ENCODE measurements at places on chromosomes 12 and 14.

DNA sequence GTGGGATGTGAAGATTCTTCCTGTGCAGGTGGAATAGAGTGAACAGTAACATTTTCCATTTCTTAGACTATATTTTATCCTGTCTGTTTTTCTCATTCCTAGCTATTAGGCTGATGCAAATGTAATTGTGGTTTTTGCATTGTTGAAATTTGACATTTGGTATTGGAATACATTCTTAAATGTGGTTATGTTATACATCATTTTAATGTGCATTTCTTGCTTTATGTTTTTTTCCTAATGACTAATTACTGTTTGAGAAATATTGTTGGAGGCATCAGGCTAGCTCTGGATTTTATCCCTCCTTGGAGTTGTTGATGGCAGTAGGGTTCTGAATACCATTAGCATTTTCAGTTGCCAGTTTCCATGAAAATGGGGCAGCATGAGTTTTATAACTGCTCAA is 75.9 kb upstream of the GNG2 start:
- DNase-seq = no peak

DNA sequence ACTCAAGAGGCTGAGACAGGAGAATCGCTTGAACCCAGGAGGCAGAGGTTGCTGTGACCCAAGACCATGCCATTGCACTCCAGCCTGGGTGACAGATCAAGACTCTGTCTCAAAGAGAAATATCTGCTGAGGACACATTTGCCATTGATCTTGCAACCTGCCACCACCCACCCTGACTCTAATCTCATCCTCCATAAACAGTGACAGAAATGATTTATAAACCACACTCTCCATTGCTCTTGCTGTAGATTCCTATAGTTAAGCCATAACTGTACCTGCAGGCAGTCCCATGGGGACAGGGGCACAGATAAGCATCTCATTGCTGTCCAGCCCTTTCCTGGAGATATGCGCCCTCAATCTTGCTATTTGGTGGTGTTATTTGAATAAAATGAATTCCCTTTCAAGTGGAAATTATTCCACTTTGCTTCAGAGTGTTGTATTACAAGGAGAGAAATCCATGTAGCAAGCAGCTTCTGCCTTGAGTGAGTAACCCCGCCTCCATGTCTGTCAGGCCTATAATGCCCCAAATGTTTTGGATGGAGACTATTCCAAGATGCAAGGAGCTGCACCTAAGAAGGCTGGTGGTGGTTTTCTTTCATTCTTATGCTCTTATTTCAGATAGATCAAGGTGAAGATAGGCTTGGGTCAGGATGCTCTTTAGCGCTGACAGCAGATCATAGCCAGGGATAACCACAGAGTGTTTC is 3.0 kb upstream of the ZDHHC22 start:
- DNase-seq = no peak

DNA sequence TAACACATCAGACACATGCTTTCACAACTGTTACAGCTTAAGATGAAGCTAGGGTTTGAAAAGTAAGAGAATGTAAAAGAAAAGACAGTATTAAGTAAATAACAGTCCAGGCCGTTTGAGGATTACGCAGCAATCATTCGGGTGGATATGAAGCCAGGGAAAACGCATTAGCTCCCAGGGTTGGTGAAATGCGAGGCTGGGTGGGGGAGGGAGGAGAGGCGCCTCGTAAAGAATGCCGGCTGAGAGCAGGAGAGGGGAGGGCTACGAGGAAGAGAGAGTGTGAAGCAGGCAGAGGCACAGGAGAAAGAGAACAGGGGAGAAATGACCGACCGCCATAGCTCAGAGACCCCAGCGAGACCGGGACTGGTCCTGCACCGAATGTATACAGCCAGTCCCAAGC is 73.0 kb downstream of the IQSEC3 start:
- DNase-seq = no peak

DNA sequence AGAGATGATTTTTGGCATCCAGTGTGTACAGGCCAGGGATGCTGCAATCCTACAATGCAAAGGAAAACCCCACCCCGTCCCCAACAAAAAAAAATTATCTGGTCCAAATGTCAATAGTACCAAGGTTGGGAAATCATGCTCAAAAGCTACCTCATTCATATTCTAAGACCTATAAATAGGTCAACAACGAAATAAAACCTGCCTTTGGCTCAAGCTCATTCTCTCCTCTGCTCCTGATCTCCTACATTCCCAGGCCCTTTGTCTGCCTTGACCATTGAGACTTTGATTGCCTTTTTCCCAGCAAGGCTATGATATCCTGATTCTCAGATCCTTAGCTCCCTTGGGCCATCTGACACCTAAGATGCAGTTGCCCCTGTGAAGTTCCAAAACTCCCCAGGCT is 30.0 kb downstream of the ANKS1B start:
- DNase-seq = no peak

DNA sequence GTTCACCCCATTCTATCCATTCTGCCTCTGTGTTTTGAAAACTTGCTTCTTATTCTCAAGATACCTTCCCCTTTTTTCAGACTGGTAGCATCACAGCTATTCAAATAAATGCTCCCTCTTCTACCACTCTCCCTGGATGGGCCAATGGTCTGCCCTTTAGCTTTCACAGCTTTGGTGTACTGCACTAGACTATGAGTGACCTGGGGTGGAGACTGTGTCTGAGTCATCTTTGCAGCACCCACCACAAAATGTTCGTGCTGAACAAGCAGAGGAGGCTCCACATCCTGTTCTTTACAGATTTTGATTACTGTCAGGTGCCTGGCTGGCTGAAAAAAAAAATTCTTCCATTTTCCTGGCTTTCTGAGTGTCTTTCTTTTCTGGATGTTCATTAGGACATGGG is 1104.1 kb upstream of the TMEM132C start:
- DNase-seq = no peak

- no peak for DNase-seq
Measured at GRCh38 chr14:105087963-105088811, 23.0 kb upstream of the GPR132 start.

DNA sequence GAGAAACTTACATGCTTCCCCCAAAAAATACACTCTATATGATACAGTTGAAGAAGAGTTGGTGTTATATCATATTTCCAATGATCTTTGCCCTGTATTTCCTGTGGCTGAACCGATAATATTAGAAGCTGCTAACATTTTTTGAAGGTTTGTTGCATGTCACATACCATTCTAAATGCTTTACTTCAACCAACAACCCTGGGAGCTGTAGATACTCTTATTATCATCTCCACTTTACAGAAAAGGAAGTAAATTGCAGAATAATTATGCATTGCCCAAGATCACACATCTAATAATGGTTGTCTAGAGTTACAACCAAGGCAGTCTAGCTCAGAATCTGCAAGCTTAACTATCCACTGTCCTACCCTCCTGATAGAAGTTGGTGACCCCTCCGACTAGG is 182.8 kb downstream of the NUAK1 start:
- DNase-seq = no peak

- DNase-seq = no peak
Measured at GRCh38 chr12:11658791-11659190, 9.3 kb downstream of the ETV6 start.

DNA sequence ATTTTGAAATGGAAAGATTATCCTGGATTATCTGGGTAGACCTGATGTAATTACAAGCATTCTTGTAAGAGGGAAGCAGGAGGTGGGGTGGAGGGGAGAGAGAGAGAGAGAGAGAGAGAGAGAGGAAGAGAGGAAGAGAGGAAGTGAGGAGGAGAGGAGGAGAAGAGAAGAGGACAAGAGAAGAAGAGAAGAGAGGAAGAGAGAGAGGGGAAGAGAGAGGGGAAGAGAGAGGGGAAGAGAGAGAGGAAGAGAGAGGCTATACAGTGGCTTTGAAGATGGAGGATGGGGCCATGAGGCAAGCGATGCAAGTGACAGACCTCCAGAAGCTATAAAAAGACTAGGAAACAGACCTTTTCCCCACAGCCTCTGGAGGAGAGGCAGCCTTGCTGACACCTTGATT is 13.7 kb upstream of the CHST11 start:
- DNase-seq = no peak

DNA sequence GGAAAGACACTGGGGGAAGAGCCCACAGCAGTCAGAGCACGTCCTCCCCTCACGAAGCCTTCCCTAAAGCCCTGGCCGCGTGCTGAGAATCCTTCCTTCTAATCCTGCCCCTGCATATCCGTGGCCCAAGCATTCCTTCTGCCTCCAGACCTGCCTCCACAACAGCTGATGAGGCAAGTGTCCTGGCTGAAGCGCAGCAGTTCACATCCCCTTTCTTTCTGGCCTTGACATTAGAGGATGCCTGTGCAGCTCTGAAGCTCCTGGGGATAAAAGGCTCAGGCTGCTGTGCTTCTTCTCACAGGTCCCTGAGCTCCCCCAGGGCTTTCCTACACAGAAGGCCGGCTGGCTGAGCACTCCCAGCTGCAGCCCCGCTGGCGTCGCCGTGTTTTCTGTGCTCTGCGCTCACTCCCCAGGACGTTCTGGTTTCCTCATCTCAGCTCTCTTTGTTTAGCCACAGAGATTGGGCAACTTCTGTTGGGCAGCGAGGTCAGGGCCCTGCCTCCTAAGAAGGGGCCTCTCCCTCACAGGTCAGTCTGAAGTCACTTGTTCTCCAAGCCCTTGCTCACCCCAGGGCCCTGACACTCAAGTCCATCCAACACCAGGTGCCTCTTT is 45.8 kb downstream of the NINJ2 start:
- DNase-seq = no peak

GRCh38 chr12:16857456-16857923 is 251.5 kb upstream of the LMO3 start:
- DNase-seq = no peak

GRCh38 chr14:24928386-24928900 is 121.5 kb downstream of the STXBP6 start:
- no peak for DNase-seq

GRCh38 chr14:106831322-106831720 is 1304.9 kb downstream of the TMEM121 start:
- no peak for DNase-seq

DNA sequence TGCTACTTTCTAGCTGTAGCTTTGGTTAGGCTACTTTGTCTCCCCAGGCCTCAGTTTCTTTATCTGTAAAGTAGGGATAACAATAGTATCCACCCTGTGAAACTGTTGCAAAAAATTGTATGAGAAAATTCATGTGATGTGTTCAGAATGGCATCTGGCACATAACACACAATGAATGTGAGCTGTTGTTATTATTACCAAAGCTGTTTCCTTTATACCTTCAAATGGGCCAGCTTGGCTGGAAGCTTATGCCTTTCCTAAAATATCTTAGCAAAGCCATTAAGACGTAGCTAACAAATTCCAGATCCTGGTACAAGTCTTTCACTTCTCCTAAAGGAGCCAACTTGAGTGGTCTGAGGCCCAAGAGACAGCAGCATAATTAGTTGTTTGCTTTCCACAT is 25.2 kb upstream of the MANSC4 start:
- DNase-seq = no peak

- DNase-seq = no peak
Measured at GRCh38 chr12:117069101-117069797, 30.0 kb downstream of the TESC start.

DNA sequence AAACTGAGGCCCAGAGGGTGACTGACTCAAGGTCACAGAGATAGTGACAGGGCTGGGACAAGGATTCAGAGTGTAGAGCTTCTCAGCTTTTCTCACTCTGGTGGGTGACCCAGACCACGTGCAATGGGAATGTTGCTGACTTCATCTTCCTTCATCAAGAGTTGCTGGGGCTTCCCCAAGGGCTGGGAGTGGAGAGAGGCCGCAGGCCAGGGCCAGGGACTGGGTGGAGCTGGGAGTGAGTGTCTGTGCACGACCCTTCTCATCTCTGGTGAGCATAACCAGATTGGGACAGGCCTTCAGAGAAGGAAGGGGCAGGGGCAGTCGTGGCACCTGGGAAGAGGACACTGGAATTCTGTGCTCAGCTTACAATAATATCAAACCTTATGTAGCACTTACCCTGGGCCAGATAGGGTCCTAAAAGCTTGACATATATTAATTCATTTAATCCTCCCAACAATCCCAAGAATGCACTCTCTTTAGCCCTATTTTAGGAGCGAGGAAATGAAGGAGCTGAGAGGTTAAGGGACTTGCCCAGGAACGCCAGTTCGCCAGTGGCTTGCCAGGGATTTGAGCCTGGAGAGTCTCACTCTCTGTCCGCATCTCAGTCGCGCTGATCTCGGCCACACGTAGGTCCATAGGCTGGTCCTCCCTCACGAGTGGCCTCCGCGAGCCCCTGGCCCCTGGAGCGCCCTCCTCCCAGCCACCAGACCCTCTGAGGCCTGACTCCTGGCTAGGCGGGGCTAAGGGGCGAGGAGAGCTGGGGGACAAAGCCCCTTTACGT is 15.8 kb downstream of the KRT18 start:
- DNase-seq = no peak

DNA sequence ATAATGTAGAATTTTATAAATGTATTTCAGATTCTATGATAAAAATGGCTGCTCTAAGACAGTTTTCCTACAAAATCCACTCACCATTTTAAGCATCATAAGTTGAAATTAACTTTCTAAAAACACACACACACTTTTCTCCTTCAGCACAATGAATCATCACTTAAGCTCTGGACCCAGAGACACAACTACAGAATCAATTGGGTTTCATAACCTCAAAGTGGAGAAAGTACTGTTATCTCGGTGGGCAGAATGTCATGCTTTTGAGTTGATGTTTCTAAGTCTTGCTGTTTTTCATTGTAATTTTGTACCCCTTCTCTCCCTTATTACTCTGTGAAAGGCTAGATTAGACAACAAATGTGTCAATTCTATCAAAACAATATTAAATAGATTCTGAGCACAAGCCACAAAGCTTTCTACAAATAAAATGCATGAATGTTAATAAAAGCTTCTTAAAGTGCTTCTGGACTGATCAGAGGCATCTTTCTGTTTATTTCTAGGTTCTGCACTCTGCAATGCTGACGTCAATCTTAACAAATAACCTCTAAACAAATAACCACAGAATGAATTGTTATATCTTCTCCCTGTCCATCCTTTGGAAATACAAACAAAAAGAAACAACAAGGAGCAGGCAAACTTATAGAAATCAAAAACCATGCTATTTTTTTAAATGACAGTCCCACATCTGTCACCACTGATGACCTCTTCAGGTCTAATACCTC is 8.2 kb downstream of the IPO8 start:
- no peak for DNase-seq

DNA sequence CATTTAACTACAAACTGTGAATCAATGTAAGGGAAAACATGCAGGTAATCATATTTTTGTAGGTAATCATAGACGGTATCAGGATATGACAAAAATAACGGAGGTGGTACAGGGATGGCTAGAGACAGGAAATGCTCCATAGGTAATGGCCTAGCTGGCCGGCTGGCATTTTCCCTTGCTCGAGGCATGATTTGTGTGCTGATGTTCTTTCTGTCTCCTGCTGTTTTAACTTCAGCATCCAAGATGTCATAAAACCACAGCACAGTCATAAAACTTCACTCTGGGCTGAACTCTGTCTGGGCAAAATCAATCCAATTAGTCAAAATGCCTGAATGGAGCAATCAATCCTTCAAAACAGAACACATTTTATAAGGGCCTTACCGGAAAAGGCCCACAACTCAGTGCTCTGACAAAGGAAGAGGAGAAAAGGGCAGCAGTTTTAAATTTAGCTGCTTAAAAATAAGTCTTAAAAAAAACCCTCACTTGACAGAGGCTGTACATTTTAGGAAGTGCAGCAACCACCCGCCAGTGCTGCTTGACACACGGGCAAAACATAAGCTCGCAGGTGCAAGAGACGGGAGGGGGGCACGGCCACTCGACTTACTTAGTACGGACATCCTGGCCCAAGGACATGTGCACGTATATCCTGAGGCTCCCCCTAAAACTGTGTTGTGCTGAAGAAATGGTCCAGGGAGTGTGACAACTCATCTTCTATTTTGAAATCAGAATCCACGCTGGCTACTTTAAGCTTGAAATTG is 40.5 kb upstream of the GPR68 start:
- no peak for DNase-seq

Measured in activated gamma-delta T cell (primary cell).